ENCODE measurements at places on chromosomes 12 and 14.

DNA sequence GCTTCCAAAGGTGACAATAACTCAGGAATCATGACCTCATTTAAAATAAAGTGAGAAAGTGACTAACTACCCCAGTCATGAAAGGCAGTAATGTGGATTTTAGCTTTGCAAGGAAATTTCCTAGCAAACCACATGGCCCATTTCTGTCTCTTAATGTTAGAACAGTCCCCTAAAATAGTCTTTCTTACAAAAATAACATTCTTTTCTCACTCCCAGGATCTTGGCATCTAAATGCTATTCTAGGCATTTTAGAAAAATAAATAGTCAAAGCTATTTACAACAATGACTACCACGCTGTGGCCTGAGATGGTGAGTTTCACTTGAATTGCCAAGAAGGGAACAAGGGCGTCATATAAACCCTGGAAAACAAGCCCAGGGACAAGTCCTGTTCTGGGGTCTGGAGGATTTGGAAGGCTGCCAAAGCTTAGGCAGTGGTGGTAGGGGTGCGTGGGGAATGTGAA lies 101.2 kb upstream of the CCDC175 start:
- DNase-seq: no peak

DNA sequence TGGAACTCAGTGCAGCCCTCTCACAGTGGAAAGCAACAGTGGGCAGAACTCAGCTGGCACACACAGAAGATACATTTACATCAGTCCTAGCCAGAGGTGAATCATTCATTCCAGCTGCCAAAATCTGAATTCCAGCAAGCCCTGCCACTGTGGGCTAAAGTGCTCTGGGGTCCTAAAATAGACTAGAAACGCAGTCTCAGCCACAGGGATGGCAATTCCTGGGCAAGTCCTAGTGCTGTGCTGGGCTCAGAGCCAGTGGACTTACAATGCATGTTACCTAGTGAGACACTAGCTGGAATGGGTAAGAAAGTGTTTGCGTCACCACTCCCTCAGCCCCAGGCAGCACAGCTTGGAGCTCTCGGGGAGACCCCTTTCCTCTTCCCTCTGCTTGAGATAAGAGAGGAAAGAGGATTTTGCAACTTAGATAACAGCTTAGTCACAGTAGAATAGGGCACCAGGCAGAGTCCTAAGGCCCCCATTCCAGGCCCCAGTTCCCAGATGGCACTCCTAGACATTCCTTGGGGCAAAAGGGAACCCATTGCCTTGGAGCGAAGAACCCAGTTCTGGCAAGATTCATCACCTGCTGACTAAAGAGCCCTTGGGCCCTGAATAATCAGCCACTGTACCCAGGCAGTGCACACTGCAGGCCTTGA lies 592.9 kb downstream of the FSCB start:
- DNase-seq: no peak

GRCh38 chr12:91914701-91915100 lies 230.9 kb downstream of the BTG1 start:
- DNase-seq: no peak

DNA sequence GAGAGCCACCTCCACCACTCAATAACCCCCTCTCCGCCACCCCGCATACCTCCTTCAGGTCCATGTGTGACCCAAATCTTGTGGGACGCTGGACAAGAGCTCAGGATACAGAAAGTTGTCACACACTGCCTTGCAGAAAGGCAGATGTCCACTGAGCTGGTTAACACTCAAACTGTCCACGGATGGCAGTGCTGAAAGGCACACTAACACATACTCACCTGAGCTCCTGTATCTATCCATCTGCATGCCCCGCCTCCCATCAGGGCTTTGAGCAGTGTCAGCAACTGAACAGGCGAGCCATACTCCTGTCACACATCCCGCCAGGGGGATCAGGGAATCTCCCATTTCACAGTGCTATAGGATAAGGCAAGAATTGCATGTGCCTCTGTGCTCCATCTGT lies 642.0 kb downstream of the GALC start:
- no peak for DNase-seq

DNA sequence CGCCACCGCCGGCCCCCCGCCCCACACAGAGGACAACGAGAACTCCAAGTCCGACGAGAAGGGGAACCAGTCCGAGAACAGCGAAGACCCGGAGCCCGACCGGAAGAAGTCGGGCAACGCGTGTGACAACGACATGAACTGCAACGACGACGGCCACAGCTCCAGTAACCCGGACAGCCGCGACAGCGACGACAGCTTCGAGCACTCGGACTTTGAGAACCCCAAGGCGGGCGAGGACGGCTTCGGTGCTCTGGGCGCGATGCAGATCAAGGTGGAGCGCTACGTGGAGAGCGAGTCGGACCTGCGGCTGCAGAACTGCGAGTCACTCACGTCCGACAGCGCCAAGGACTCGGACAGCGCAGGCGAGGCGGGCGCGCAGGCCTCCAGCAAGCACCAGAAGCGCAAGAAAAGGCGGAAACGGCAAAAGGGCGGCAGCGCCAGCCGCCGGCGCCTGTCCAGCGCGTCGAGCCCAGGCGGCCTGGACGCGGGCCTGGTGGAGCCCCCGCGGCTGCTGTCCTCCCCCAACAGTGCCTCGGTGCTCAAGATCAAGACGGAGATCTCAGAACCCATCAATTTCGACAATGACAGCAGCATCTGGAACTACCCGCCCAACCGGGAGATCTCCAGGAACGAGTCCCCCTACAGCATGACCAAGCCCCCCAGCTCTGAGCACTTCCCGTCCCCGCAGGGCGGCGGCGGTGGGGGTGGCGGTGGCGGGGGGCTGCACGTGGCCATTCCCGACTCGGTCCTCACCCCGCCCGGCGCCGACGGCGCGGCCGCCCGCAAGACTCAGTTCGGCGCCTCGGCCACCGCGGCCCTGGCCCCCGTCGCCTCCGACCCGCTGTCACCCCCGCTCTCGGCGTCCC lies 150.9 kb downstream of the EGLN3 start:
- no peak for DNase-seq

DNA sequence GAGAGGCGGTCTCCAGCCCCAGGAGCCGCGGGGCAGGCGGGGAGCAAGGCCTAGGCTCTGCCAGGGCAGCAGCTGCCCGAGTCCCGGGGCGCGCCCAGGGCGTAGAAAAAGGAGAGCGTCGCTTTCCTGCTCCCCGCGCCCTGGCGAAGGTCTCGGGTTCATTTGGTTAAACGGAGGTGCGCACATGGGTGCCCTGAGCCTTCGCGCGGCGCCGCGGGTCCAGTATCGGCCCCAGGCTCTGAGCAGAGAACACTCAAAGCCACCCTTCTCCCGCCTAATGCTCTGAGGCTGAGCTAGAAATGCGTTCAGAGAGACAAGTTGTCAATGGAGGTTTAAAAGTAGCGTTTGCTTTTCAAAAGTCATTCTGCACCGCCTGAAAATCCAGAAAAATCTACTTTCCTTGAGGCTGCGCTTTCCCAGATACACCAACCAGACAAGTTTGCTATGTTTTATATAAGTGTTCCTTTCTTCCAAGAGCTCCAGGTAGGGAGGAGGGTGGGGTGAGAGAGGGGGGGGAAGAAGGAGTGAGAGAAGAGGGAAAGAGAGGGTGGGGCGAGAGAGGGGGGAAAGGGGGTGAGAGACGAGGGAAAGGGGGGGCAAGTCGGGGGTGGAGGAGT lies 1.5 kb downstream of the TMEM132C start:
- no peak for DNase-seq

DNA sequence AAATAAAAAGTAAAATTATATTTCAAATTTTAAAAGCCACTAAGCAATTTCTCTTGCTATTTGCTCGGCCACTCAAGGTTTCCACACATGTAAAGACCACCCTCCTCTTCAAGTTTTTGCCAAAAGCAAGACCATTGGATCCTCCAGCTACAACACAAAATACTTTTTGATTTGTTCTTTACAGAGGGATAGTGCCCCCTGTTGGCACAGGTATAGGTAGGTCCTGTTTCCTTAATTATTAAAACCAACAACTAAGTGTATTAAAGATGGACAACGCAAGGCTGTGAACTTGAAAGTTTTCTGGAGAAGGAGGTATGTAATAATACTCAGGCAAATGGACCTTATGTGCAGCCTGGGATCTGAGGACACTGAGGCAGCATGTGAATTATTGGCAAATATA lies 23.8 kb downstream of the ATP6V1D start:
- no peak for DNase-seq

DNA sequence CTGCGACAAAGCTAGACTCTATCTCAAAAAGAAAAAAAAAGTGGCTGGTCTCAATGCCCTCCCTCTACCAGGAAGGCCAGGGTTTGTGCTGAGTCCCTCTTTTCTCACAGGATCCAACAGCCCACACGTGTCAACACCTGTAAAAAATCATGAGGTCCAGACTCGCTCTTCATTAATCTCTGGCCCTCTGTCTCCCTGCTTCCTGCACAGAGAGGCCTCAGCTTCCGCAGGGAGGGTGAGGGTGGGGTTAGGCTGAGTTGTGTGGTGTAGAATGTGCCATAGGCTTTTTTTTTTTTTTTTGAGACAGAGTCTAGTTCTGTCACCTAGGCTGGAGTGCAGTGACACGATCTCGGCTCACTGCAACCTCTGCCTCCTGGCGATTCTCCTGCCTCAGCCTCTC lies 6.1 kb downstream of the CFAP73 start:
- DNase-seq: no peak

DNA sequence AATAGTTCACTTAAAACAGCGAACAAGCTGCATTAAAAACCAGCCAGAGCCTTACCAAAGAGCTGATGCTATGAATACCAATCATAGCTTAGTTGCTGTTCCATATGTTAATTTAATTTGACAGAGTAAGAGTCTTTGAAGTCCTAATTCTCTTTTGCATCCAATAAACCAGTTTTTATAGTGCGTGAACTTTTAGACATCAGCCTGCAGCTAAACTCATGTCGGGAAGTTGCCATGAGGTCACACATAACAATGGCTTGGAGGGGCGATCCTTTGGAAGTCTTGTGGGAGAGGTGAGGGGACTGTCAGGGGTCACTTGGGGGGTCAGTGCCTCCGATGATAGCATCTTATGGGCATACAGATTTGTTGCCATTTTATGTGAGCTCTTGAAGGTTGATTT lies 81.7 kb downstream of the HMGA2 start:
- DNase-seq: no peak

DNA sequence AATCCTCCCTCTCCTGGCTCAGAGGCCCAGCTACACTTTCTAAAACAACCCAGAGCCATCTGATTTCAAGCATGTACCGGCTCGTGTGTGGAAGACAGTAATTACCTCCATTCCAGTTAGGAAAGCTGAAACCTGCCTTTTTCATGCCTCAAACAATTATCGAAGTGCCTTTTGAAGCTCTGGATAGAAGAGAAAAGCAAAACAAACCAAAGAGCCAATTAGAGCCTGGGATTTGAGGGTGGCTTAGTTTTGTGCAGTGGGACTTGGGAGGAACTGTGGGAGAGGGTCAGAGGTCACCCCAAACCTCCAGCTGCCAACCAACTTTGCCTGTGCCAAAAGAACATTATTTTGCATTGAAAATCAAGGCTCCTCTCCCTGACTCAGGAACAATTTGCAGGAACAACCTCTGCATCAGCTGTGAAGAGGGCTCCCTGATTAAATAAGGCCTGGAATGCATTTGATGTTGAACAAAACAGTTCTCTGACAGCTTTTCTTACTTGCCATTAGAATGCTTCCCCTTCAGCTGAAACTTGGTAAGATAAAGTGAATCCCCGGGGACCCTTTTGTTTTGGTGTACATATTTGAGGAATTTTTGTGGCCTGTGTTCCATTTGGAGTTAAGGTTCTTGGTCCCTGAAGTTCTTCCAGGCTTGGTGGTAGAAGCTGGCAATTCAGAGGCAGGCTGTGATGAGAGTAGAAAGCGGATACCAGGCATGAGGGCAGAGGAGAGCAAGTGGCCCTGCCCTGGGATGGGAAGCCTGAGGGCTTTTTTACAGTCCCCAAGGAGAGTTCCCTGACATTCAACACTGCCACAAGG lies 270.1 kb downstream of the ZFP36L1 start:
- DNase-seq: no peak

DNA sequence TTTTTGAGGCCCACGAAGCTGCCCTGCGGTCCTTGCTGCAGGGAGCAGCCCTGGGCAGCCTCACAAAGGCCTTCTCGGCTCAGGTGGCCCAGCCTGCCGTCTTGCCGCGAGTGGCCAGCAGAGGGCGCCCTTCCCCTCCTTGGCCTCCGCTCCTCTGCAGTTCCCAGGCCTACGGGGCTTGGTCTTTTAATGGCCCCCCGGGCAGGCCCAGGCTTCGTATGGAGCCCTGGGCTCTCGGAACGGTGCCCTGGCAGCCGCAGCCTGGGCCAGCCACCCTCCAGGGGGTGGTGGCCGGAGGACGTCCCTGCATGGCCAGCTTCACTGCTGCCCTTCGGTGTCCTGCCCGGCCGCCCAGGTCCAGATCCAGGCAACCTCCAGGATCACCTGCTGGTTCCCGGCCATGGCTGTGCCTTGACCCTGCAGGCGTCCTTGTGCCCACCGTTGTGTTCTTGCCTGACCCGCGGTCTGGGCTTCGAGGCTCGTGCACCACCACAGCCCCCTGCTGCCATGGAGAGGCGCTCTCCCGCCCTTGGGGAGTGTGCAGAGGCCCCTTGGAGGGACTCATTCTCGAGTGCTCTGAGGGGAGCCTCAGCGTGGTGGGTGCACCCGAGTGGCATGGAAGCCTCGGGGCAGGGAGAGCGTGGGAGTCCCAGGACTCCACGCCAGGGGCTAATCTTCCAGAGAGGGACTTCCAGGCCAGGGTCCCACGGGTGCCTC lies 9.4 kb downstream of the ASPG start:
- DNase-seq: peak; percentile 42

- no peak for DNase-seq
Measured at GRCh38 chr14:68928770-68929550, 50.1 kb downstream of the ACTN1 start.

GRCh38 chr12:72282721-72283120 lies 10.6 kb downstream of the TRHDE start:
- DNase-seq: no peak

DNA sequence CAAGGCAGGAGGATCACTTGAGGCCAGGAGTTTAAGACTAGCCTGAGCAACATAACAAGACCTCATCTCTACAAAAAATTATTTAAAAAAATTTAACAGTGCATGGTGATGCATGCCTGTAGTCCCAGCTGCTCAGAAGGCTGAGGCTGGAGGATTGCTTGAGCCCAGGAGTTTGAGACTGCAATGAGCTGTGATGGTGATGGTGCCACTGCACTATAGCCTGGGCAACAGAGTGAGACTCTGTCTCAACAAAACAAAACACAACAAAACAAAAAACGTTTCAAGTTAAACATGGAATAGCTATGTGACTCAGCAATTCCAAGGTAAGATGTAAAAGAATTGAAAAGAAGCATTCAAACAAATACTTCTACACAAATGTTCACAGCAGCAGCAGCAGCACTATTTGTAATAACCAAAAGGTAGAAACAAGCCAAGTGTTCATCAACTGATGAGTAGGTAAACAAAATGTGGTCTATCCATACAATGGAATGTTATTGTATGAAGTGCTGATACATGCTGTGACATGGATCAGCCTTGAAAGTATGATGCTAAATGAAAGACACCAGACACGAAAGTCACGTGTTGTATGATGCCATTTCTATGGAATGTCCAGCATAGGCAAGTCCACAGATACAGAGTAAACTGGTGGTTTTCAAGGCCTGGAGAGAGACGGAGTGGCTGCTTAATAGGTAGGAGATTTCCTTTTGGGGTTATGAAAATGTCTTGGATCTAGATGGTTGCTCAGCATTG lies 31.4 kb downstream of the CFAP251 start:
- DNase-seq: no peak

- no peak for DNase-seq
Measured at GRCh38 chr12:46743456-46743855, 82.3 kb downstream of the SLC38A4 start.

GRCh38 chr14:33946679-33947476 lies 4.0 kb downstream of the EGLN3 start:
- no peak for DNase-seq

All from stimulated activated CD8-positive, alpha-beta memory T cell treated with anti-CD3 and anti-CD28 coated beads, Interleukin-7, amount 100 ng/mL, for 1 hour (primary cell).